Activated T-helper 2 cell treated with anti-CD3 and anti-CD28 coated beads, Interferon-gamma antibody, Interleukin-2, Interleukin-4, amounts not matched to agents 10 μg/mL and 5 μg/mL and 100 μg/mL, durations not matched to agents 14 hours and 24 hours and 36 hours (primary cell): ENCODE measurements at places on chromosomes 3 and 15. TPM values are rescaled to one million over a fixed set of nuclear protein-coding genes. Genes with fewer than 3 reads are reported as not detected.

The KLF15 gene
- 0.14 and 0.30 TPM in 2 replicates for total RNA-seq

The ADGRG7 gene
- not detected in 2 replicates for total RNA-seq

The ZNF80 gene
- total RNA-seq = 0.64 and 0.74 TPM in 2 replicates

- no peak for DNase-seq
Observed at GRCh38 chr3:172538368-172539151, 15.3 kb upstream of the TNFSF10 start.

- no peak for DNase-seq
Observed at GRCh38 chr15:93089727-93090305, 805 bp upstream of the RGMA start.

- DNase-seq = no peak
Observed at GRCh38 chr3:123423031-123423430, 25.9 kb downstream of the ADCY5 start.

- DNase-seq = no peak
Observed at GRCh38 chr3:10516544-10517452, 11.4 kb upstream of the ATP2B2 start.

DNA sequence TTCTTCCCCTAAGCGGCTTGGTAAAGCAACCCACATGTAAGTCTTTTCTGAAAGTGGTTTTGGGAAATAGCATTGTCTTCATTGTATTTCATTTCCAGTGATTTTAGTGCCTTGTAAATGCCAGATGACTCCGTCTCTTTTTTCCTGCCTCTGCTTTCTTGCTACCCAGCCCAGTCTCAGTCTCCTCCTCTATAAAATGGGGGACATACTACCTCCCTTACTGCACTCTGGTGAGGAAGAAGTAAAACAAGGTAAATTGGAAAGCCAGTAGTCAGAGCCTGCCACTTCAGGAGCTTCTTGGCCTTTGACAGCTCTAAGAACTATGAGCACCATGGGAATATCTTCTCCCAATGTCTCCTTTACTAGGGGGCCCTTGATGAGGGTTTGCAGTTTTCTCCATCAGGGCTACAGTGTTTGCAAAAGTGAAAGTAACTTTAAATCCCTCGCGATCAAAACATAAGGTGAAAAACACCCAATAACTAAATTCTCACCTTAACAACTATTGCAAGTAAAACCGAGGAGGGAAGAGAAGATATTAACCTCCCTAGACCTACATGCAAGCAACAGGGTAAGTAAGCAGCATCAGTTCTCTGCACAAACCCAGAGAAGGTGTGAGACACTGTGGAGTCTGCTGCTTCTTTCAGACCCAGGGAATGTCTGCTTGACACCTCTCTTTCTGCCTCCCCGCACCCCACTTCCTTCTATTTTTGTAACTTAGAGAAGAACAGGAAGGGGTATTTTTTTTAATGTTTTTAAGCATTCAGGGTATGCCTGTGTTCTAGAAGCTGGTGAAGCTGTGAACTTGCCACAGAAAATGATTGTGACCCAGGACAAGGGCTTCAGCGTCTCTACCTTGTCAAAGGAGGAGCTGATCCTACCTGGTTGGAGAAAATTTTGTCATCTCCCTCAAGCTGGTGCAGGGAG, 159.1 kb upstream of the EOMES start:
- peak; percentile 18 for DNase-seq

DNA sequence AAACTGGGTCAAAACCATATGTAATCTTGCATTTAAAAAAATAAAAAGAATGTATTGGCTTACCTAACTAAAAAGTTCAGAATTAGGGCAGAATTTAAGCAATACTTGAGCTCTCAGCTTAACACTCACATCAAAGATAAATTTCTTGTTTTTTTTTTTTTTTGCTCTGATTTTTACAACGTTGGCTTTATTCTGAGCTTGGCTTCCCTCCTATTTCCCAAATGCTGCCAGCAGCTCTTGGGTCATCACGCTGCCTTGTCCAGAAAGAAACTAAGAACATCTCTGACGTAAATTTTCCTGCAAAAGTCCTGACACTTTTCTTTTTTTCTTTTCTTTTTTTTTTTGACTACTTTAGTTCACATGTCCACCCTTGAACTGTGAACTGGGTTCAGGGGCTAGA, 150.6 kb upstream of the TGFBR2 start:
- no peak for DNase-seq

GRCh38 chr3:158272081-158272480, 162.2 kb downstream of the RSRC1 start:
- no peak for DNase-seq

- no peak for DNase-seq
Observed at GRCh38 chr3:89506462-89507103, 399.2 kb downstream of the EPHA3 start.

- DNase-seq = no peak
Observed at GRCh38 chr3:175477651-175478224, 618.6 kb downstream of the NAALADL2 start.

- DNase-seq = no peak
Observed at GRCh38 chr3:190658106-190658505, 144.2 kb downstream of the IL1RAP start.

DNA sequence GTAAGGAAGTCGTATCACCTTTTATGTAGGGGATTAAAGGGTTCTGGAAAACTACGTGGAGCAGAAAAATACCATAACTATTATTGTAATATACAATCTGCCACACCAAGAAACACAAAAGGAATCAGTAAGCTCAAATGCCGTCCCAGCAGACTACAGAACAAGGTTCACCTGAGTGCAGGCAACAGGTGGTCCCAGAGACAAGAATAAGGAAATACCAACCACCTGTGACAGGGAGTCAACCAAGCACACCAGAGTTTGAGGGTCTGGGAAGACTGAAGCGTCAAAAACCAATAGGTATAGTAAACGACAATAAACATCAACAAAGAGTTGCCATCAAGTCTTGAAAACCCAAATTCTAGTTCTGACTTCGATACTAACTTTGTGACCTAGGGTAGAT, 12.1 kb downstream of the SLC24A5 start:
- DNase-seq = no peak

DNA sequence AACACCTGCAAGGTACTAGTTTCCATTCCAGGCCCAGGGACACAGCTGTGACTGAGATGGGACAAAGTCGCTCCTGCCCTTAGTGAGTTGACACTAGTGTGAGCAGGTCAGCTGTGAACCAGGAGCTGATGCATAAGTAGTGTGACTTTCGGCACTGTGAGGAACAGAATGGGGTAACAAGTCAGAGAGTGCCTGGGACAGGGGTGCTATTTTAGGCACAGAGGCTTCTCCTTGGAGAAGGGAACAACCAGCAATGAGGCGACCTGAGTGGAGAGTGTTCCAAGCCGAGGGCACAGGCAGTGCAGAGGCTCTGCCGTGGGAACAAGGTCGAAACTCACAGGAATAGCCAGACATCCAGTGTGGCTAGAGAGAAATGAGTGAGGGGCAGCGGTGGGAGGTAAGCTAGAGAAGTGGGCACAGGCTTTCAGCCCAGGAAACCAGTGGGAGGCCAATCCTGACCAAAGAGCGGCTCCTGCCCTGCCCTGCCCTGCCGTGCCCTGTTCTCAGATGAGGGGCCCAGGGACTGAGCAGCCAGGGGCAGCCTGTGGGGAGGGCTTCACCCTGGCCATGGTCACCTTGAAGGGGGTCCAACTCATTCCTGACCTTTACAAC, 14.2 kb downstream of the DNAH1 start:
- DNase-seq = no peak
